Ovary (tissue), 10 donors: ENCODE measurements at places on chromosomes 16 and 17. TPM values are rescaled to one million over a fixed set of nuclear protein-coding genes. Genes with fewer than 3 reads are reported as not detected.

SPNS2 gene
- 5.6 TPM for total RNA-seq

CTRB1 gene
- total RNA-seq = 3.1 TPM

FBXL16 gene
- 2.0 TPM for total RNA-seq

TOX3 gene
- total RNA-seq = 2.4 TPM

DPH1 gene
- 45.6 TPM for total RNA-seq

ATP6V0A1 gene
- 62.2 TPM for total RNA-seq

SSTR5 gene
- not detected for total RNA-seq

PRSS36 gene
- 1.1 TPM for total RNA-seq

ABCA6 gene
- 166 TPM for total RNA-seq

PPP1R27 gene
- total RNA-seq = not detected

LRRC46 gene
- 3.2 TPM for total RNA-seq

CLEC18B gene
- 0.24 TPM for total RNA-seq

NEURL4 gene
- total RNA-seq = 41.6 TPM

RNF227 gene
- total RNA-seq = 16.5 TPM

OR1F1 gene
- not detected for total RNA-seq

TMEM100 gene
- total RNA-seq = 9.0 TPM

TP53TG3B gene
- not detected for total RNA-seq

VTN gene
- 0.25 TPM for total RNA-seq

TNK1 gene
- total RNA-seq = 5.7 TPM

AIPL1 gene
- not detected for total RNA-seq

SYT17 gene
- 1.5 TPM for total RNA-seq

CCDC144A gene
- 9.6 TPM for total RNA-seq

NUPR1 gene
- total RNA-seq = 355 TPM

KRTAP1-3 gene
- not detected for total RNA-seq

ZG16B gene
- not detected for total RNA-seq

PLCD3 gene
- total RNA-seq = 33.0 TPM

MLLT6 gene
- total RNA-seq = 245 TPM

CCL13 gene
- not detected for total RNA-seq

IL34 gene
- 0.91 TPM for total RNA-seq

BICDL2 gene
- 21.9 TPM for total RNA-seq

NAGS gene
- total RNA-seq = 0.64 TPM

KRT40 gene
- total RNA-seq = not detected

RAB11FIP4 gene
- 16.5 TPM for total RNA-seq

CHD9 gene
- total RNA-seq = 73.0 TPM

EMP2 gene
- 97.7 TPM for total RNA-seq

TNFRSF17 gene
- not detected for total RNA-seq

HSD17B2 gene
- total RNA-seq = not detected

IRX3 gene
- 1.8 TPM for total RNA-seq

MYLK3 gene
- 0.24 TPM for total RNA-seq

C17orf78 gene
- total RNA-seq = not detected

CACNG3 gene
- not detected for total RNA-seq

PLK1 gene
- 3.0 TPM for total RNA-seq

UTS2R gene
- not detected for total RNA-seq

TBC1D3 gene
- total RNA-seq = not detected

NAA60 gene
- total RNA-seq = 43.8 TPM

ORC6 gene
- 2.1 TPM for total RNA-seq

PSMD12 gene
- 41.1 TPM for total RNA-seq

AARS1 gene
- 62.3 TPM for total RNA-seq

KIF18B gene
- 0.26 TPM for total RNA-seq

TRPV3 gene
- total RNA-seq = 4.1 TPM

CETP gene
- total RNA-seq = 0.20 TPM

MMP15 gene
- 2.6 TPM for total RNA-seq

CBFA2T3 gene
- 0.68 TPM for total RNA-seq
